ENCODE measurements at places on chromosomes 1 and 21. TPM values are rescaled to one million over a fixed set of nuclear protein-coding genes. Genes with fewer than 3 reads are reported as not detected.

The LYPD8 gene
- 0.23 TPM for total RNA-seq

The KRTAP13-2 gene
- total RNA-seq, result not detected

The TSPAN2 gene
- total RNA-seq, result 1.3 TPM

GRCh38 chr1:177741476-177741875 lies 228.4 kb downstream of the SEC16B start:
- DNase-seq, result no peak

- DNase-seq, result no peak
Measured at GRCh38 chr1:43034195-43034658, 75.6 kb upstream of the SLC2A1 start.

DNA sequence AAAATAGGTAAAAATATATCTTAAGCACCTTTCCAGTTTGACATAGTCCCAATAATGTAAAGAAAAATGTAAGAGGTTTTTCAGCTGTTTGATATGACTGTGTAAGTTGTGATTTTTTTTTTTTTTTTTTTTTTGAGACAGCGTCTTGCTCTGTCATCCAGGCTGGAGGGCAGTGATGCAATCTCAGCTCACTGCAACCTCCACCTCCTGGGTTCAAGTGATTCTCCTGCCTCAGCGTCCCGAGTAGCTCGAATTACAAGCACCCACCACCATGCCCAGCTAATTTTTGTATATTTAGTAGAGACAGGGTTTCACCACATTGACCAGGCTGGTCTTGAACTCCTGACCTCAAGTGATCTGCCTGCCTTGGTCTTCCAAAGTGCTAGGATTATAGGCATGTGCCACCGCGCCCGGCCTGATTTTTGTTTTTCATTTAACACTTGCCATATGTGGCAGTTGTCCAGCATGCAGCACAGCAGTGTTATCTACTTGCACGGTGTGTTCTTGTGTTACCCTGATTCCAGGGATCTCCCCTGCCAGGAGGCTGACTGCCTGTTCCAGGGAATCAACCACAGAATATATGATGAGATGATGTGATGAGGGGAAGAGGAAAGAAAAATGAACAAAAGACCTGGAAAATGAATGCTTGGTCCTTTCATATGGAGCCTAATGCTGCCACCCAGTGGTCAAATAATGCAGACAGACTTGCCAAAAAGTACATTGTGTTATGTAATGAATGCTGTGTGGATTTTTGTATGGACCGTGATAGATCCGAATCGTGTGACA lies 79.0 kb downstream of the RAVER2 start:
- peak; percentile 87 for DNase-seq

- no peak for DNase-seq
Measured at GRCh38 chr1:20207546-20207945, 21.2 kb upstream of the PLA2G2C start.

- no peak for DNase-seq
Measured at GRCh38 chr1:91674107-91674506, 173.5 kb downstream of the CDC7 start.

- DNase-seq, result no peak
Measured at GRCh38 chr1:107682467-107682866, 282.5 kb downstream of the VAV3 start.

DNA sequence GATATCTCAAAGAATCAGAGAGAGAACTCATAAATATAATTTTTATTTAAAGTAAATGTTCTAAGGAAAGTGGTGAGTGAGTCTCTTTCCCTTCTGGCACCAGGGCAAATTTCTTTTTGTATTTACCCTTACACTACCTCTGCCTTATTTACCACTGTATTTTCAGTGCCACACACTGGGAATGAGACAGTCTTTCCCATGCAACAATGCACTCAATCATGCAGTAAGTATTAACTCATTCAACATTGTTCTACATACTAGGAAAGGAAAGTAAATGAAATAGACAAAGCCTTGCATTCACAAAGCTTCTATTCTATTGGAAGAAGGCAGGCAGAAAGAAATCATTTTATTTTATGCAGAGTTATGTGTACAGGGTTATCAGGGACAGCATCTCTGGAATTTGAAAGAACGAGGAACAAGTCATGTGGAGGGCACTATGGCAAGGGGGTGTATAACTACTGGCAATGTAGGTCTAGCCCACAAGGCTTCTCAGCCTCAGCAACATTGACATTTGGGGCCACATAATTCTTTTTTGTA lies 129.8 kb upstream of the PRDX6 start:
- no peak for DNase-seq

GRCh38 chr1:222053790-222054294 lies 312.0 kb upstream of the DUSP10 start:
- DNase-seq, result no peak

Measured in dermis blood vessel endothelial cell (primary cell).